ENCODE measurements at places on chromosomes 7 and 10.

DNA sequence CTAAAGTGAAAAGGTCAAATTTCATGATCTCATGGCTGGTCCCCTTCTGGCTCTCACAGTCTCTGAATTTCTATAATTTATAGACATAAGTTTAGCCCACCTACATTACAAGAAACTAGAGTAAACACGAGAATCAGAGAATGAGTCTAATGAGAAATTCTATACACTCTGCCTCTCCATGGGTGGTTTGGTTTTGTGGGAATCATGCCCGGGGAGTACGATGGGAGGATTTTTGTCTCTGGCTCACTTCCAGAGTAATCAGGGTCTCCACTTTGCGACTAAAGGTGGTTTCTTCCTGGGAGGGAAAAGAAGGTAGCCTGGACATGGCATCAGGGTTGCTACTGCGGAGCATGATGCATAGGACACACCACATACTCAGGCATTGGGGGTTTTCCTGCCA lies 69.7 kb downstream of the MRC1 start:
- DNase-seq: no peak

DNA sequence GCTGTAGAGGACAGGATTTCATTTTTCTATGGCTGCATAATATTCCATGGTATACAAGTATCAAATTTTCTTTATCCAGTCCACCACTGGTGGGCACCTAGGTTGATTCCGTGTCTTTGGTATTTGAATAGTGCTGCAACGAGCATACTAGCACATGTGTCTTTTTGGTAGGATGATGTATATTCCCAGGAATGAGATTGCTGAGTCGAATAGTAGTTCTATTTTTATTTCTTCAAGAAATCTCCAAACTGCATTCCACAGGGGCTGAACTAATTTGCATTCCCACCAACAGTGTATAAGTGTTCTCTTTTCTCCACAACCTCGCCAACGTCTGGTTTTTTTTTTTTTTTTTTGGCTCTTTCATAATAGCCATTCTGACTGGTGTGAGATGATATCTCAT lies 550.0 kb downstream of the REEP3 start:
- DNase-seq: no peak

DNA sequence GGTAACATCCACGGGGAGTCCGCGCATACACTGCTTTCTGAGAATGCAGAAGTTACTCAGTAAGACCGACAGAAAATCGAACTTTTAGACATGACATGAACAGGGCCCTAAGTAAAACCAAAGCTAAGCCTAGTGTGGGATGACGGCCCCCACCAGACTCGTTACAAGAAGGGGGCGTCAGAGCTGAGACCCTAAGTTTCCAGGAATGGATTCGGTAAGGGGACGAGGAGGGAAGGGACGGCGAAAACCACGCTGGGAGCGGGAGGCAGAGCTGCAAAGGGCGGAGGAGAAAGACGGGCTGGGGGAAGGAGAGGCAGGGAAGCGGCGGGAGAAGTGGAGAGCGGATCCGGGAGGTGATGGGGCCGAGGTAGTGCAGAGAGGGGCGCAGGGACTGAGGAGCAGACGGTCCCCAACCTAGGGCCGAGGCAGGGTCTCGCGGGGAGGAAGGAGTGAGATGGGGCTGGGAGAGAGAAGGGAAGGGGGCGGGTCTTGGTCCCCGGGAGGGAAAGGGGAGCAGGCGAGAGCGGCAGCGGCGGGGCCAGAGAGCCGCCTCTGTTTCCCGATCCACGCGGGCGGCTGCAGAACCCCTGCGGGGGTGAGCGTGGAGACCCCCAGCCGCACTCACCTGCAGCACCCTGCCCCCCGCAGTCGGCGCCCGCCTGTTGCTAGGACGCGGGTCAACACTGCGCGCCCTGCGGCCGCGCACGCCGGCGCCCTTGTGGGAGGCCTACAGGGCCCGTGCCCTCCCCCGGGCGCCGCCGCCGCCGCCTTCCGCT lies 513 bp downstream of the ODAD2 start:
- no peak for DNase-seq

- no peak for DNase-seq
Observed at GRCh38 chr10:130499541-130499940, 363.4 kb downstream of the GLRX3 start.

DNA sequence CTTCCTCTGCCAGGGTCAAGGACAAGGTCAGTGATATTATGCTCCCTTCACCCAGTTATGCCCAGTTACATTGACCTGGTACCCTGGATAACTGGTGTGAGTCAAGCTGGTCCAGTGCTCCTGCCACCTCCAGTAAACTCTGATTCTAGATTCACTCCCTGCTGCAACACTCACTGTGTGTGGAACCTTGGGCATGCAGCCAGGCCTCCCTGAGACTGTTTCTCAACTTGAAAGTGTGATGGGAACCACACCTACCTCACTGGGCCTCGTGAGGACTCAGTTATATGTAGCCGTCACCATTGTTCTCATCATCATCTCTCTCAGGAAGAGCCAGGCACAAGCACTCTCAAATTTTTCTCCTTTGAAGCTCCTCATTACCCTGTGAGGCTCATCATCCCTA lies 935 bp upstream of the ZNF736 start:
- no peak for DNase-seq

GRCh38 chr7:111594602-111595001 lies 32.3 kb upstream of the IMMP2L start:
- DNase-seq: no peak
